ENCODE measurements at places on chromosomes 16 and 17. TPM values are rescaled to one million over a fixed set of nuclear protein-coding genes. Genes with fewer than 3 reads are reported as not detected.

DNA sequence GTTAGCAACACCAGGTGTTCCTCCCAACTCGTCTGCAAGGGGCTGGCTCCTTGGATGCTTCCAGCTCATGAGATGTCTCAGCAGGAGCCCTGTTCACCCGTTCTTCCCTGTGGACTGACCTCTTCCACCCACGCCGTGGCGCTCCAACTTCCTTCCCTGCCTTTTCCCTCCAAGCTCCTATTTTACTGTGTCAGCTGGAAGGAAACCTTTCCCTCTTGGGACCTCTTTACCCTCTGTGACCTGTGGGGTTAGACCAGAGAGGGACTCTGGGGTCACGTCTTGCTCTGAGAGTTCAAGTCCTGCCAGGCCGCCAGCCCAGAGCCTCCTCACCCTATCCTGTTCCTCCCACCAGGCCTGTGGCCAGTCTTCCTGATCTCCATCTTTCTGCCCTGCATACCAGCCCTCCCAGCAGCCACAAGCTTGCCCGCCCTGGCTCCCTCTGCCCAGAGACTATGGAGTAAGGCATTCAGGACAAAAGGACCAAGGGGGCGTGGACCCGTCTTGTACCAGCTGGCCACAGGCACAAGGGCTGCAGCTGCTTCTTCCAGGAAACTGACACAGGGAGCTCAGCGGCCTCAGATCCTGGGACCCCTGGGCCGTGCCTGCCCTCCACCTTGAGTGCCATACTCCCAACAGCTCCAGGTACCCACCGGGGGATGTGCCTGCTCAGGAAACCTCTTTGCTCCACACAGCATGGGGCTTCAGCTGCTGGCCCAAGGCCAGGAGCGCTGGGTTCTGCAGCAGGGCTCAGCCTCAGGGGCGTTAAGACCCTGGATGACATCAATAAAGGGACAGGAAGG is 3.0 kb downstream of the PAQR4 start:
- no peak for DNase-seq

- no peak for DNase-seq
Measured at GRCh38 chr16:85210423-85211169, 98.3 kb upstream of the CIBAR2 start.

- DNase-seq, result no peak
Measured at GRCh38 chr16:28210264-28210663, 1.5 kb downstream of the XPO6 start.

GRCh38 chr16:30535106-30535776 is 583 bp upstream of the ZNF747 start:
- DNase-seq, result peak; percentile 18

DNA sequence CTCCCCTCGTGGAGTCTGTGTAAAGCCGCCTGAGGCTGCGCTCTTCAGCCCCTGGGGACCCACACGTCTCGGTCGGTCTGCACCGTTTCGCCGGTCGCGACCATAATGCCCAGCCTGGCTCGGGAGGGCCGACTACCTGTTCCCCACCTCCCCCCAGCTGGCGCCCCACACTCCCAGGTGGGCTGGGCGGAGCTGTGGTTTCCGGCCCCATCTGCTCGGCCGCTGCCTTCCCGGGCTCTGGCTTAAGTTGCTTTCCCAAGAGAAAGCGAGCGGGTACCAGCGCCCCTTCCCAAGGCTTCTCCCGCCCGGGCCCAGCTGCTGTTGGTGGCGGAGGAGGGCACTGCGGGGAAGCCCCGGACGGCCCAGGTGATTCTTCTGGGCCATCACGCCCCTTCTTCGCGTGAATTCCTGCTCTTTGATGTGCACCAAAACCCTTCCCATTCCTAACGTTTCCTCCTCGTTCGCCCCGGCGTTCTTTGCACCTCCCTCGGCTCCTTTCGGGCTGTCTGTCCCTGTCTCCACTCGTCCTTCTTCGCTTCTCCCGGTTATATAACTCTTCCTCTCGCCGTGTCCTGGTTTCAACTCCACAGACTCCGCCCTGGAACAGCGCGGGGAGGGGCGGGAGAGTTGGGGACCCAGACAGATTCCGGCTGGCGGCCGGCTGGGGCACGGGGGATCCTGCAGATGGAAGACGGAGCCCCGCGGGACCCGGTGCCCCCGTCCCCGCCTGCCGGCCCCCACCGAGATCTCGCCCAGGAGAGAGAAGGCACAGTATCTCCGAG is 2.0 kb downstream of the KDM6B start:
- peak; percentile 51 for DNase-seq

DNA sequence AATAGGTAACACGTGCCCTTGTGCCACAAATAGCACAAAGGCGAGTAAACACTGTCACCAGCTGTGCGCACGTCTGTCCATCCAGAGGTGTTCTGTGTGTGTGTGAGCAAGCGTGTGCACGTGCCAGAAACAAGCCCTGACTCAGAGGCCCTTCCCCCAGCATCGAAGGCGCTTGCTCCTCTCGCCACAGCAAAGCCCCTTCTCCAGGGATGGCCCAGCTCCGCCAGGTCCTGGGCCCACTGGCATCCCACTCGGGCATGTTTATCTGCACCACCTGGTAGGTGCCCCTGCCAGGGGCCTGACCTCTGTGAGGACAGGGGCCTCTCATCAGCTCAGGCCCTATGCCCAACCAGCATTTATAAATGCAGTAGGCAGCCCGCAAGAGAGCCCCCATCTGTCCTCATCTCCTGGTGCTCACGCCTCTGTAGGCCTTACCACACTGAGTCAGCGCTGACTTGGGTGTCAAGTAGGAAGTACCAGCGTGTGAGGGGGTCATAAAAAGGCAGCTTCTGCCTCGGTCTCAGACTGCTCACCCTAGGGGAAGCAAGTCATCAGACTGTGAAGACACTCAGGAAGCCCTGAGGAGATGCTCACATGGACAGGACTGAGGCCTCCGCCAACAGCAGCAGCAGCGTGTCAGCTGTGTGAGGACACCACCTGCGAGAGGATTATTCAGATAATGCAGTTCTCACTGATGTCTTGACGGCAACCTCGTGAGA is 10.8 kb downstream of the TMEM235 start:
- DNase-seq, result no peak

- DNase-seq, result no peak
Measured at GRCh38 chr17:57341611-57342540, 85.6 kb downstream of the MSI2 start.

DNA sequence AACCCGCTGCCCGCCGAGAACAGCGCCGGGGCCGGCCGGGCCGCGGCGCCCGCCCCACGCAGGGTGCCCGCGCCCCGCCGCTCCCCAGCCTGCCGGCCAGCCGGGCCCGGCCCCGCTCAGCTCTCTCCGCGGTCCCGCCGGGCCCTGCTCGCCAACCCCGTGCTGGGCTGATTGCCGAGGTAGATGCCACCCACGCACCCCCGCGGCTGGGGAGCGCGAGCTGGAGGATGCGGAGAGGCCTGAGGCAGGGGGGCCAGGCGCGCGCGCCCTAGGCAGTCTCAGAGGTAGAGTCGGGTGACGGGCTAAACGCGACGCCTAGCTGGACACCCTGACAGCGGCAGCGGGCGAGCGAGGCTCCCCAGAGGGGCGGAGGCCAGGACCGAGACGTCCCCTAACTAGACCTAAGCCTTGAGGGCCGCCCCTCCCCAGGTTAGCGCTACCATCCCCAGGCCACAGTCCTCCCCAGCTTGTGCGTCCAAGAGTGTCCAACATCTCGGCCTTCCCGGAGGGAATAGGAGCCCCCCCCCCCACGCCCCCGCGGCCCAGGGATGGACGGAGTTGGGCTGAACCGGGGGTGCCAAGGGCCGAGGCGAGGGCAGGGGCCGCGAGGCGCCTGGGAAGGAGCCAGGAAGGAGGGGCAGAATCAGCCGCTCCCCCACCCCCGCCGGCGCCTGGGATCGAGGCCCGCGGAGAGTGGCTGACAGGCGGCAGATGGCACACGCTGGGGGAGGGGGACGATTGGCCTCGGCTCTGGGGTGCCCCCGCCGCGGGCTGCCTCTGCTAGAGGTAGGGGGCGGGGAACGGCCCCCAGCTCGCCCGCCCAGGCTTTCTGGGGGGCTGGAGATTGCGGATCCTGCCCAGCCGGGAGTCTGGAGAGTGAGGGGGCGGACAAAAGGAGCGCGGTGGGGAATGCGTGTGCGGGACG is 2.5 kb upstream of the ZNF423 start:
- no peak for DNase-seq

- DNase-seq, result no peak
Measured at GRCh38 chr17:48463526-48463925, 33.5 kb upstream of the SKAP1 start.

GRCh38 chr16:27199736-27200135 is 3.6 kb upstream of the KDM8 start:
- no peak for DNase-seq

GRCh38 chr17:61338000-61338798 is 61.4 kb upstream of the TBX2 start:
- no peak for DNase-seq

- DNase-seq, result no peak
Measured at GRCh38 chr16:1090620-1091587, 5.1 kb downstream of the C1QTNF8 start.

DNA sequence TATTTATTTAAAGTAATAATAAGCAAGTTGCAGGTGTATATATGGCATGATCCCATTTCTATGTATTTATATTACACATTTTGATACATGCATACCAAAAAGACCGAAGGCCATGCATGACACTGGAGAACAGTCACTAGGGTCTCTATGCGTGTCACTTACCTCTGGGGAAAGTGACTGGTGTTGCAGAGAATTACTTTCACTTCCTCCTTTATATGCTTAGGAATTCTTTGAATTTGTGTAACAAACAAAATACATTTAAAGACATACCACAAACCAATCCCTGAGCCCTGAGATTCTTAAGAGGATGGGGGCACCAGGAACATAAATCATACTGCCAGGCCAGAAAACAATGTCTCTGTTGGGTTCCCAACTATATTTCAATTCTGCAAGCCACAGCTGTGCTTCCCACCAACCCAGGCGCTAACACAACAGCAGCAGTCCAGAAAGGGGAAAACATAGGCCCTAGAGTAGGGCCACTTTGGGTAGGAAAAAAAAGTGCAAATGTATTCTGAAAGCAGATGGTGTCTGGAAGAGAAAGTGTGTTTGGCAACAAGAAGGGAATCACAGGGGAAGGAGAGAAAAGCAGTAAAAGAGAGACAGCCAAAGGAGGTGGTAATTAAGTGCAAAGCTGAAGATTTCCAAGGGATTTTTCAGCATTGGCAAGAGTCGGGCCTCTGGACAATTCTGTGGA is 24.5 kb upstream of the HYDIN start:
- DNase-seq, result no peak

Gene CYGB
- total RNA-seq, result 0.52 TPM

Gene PPL
- total RNA-seq, result not detected

Gene SEPTIN1
- 216 TPM for total RNA-seq

Gene CHD9NB
- total RNA-seq, result not detected

Gene HOXB6
- total RNA-seq, result not detected

Gene SNX11
- total RNA-seq, result 19.5 TPM

Gene TNK1
- total RNA-seq, result 23.1 TPM

Gene GNAO1
- 0.85 TPM for total RNA-seq
